Tibial artery (tissue), 4 donors: ENCODE measurements at places on chromosomes 12 and 14.

GRCh38 chr12:30905463-30906009 lies 21.0 kb upstream of the TSPAN11 start:
- no peak for DNase-seq
- no peaks in the 10 kb centered on the region for H3K4me1 ChIP-seq
- H3K27me3 ChIP-seq: no peaks in the 10 kb centered on the region
- no peak overlapping the region for H3K4me3 ChIP-seq
- no peaks in the 10 kb centered on the region for H3K36me3 ChIP-seq
- H3K27ac ChIP-seq: no peak overlapping the region

GRCh38 chr12:46100551-46101484 lies 110.4 kb upstream of the SCAF11 start:
- no peak overlapping the region for H3K27ac ChIP-seq
- H3K27me3 ChIP-seq: no peaks in the 10 kb centered on the region
- no peaks in the 10 kb centered on the region for H3K4me1 ChIP-seq
- H3K4me3 ChIP-seq: no peak overlapping the region
- no peak for DNase-seq

- no peaks in the 10 kb centered on the region for H3K36me3 ChIP-seq
- no peak overlapping the region for H3K27ac ChIP-seq
- no peaks in the 10 kb centered on the region for H3K27me3 ChIP-seq
- H3K4me3 ChIP-seq: no peak overlapping the region
- H3K4me1 ChIP-seq: no peaks in the 10 kb centered on the region
These were observed 13.3 kb downstream of the MEG3 start for GRCh38 chr14:100839315-100839585.

GRCh38 chr12:75020068-75020557 lies 189.5 kb downstream of the KCNC2 start:
- H3K4me1 ChIP-seq: no peaks in the 10 kb centered on the region
- DNase-seq: no peak
- H3K36me3 ChIP-seq: no peaks in the 10 kb centered on the region
- no peaks in the 10 kb centered on the region for H3K27me3 ChIP-seq
- H3K4me3 ChIP-seq: no peak overlapping the region

DNA sequence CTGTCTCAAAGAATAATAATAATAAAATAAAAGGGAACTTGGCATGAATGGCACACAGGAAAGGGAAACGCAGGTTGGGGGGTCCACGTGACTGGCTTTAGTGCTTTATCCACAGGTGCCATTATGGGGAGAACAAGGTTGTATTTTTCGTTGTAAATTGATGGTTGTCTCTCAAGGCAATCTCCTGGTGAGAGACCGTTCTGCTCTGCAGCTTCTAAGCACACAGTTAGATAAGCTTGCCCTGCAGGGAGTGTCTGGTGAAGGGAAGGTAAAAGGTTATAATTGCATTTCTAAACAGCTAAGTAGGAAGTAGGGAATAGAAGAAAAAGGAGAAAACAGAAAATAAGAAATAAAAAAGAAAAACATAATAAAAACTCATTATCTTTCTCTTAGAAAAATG lies 69.1 kb upstream of the CPSF6 start:
- H3K36me3 ChIP-seq: no peaks in the 10 kb centered on the region
- no peak for DNase-seq
- H3K4me3 ChIP-seq: no peak overlapping the region
- no peak overlapping the region for H3K27ac ChIP-seq
- no peaks in the 10 kb centered on the region for H3K4me1 ChIP-seq

- H3K27ac ChIP-seq: peak overlapping the region; percentile 98
- no peaks in the 10 kb centered on the region for H3K27me3 ChIP-seq
- H3K36me3 ChIP-seq: peaks cover 27% of the 10 kb centered on the region
These were observed 847 bp downstream of the MMP14 start for GRCh38 chr14:22837114-22837749.

- H3K4me1 ChIP-seq: peaks cover 7% of the 10 kb centered on the region
- H3K27me3 ChIP-seq: no peaks in the 10 kb centered on the region
- DNase-seq: no peak
- H3K4me3 ChIP-seq: no peak overlapping the region
- no peaks in the 10 kb centered on the region for H3K36me3 ChIP-seq
- H3K27ac ChIP-seq: no peak overlapping the region
These were observed 7.0 kb downstream of the NIN start for GRCh38 chr14:50823762-50824636.

GRCh38 chr12:103273645-103274044 lies 222.1 kb downstream of the C12orf42 start:
- H3K27ac ChIP-seq: no peak overlapping the region
- no peak overlapping the region for H3K4me3 ChIP-seq
- H3K4me1 ChIP-seq: no peaks in the 10 kb centered on the region
- H3K36me3 ChIP-seq: no peaks in the 10 kb centered on the region

GRCh38 chr12:29730481-29730880 lies 53.3 kb downstream of the TMTC1 start:
- no peak for DNase-seq
- H3K4me1 ChIP-seq: peaks cover 98% of the 10 kb centered on the region
- no peaks in the 10 kb centered on the region for H3K27me3 ChIP-seq
- peaks cover 5% of the 10 kb centered on the region for H3K36me3 ChIP-seq

DNA sequence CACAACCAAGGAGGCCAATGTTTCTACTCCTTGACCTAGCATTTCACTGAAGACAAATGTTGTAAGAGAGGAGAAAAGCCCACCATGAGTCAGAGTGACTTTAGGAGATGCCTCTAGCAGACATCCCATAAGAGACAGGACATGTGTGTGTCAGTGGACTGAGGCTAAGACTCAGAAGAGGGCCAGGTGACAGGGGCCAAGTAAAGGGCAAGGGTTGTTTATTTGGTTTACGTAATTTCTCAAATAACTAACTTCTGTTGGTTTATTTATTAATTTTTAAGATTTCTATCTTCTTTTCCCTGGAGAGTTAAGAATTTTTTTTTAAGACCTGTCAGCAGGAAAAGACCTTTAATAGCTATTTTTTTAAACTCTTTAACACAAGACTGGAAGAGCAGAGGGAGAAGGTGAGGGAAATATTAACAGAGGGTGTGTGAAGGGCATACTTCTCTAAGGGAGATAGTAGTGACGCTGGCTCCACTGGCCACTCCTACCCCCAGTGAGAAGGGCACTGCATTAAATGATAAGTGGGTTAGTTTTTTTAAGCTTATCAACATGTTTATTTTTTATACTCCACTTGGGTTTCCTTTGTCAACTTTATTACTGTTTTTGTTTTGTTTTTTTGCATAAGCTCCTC lies 3.4 kb downstream of the PNP start:
- H3K27ac ChIP-seq: no peak overlapping the region
- H3K4me1 ChIP-seq: peaks cover 18% of the 10 kb centered on the region
- peaks cover 10% of the 10 kb centered on the region for H3K36me3 ChIP-seq
- DNase-seq: no peak
- H3K27me3 ChIP-seq: no peaks in the 10 kb centered on the region

GRCh38 chr14:95727056-95727700 lies 13.3 kb upstream of the TCL1A start:
- peaks cover 17% of the 10 kb centered on the region for H3K27me3 ChIP-seq
- H3K36me3 ChIP-seq: no peaks in the 10 kb centered on the region
- DNase-seq: no peak
- no peak overlapping the region for H3K27ac ChIP-seq

GRCh38 chr14:31190219-31190603 lies 17.4 kb downstream of the HECTD1 start:
- H3K4me3 ChIP-seq: no peak overlapping the region
- peaks cover 8% of the 10 kb centered on the region for H3K4me1 ChIP-seq
- H3K27ac ChIP-seq: no peak overlapping the region
- DNase-seq: no peak

- DNase-seq: peak; percentile 59
- H3K36me3 ChIP-seq: no peaks in the 10 kb centered on the region
- H3K27ac ChIP-seq: peak overlapping the region; percentile 90
- H3K4me3 ChIP-seq: peak overlapping the region; percentile 93
These were observed 874 bp downstream of the CDC42BPB start for GRCh38 chr14:103056322-103057027.

GRCh38 chr14:85178864-85179263 lies 351.1 kb upstream of the FLRT2 start:
- no peaks in the 10 kb centered on the region for H3K36me3 ChIP-seq
- no peak for DNase-seq
- H3K27me3 ChIP-seq: no peaks in the 10 kb centered on the region
- no peak overlapping the region for H3K27ac ChIP-seq
- H3K4me1 ChIP-seq: no peaks in the 10 kb centered on the region

DNA sequence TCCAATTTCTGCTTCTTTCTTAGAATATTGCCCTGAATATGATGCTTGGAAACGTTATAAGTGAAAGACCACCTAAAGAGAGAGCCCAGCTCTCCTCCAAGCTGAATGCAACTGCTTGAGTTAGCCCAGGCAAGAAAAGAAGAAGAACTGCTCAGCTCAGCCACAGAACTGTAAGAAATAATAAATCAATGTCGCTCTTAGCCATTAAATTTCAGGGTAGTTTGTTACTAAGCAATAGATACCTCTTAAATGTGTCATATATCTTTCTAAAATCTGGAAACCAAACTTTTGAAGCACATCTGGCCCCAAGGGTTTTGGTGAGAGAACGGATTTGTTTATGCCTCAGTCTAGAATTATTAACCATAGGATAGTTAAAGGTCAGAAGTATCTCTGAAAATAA lies 50.4 kb downstream of the SLC6A15 start:
- no peaks in the 10 kb centered on the region for H3K36me3 ChIP-seq
- H3K4me1 ChIP-seq: no peaks in the 10 kb centered on the region
- no peak overlapping the region for H3K4me3 ChIP-seq
- no peaks in the 10 kb centered on the region for H3K27me3 ChIP-seq
- no peak for DNase-seq

DNA sequence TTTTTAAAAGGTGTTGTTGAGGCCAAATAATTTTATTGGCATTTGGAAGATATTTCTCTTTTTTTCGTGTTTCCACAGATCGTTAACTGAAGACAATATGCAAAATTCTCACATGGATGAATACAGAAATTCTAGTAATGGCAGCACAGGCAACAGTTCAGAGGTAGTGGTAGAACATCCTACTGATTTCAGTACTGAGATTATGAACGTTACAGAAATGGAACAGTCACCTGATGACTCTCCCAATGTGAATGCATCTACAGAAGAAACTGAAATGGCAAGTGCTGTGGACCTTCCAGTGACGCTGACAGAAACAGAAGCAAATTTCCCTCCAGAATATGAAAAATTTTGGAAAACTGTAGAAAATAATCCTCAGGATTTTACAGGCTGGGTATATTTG lies 11.2 kb downstream of the PRPF39 start:
- DNase-seq: no peak
- H3K27me3 ChIP-seq: no peaks in the 10 kb centered on the region
- H3K4me3 ChIP-seq: no peak overlapping the region
- peaks cover 6% of the 10 kb centered on the region for H3K4me1 ChIP-seq
- no peak overlapping the region for H3K27ac ChIP-seq

GRCh38 chr12:65204886-65205525 lies 35.6 kb downstream of the LEMD3 start:
- H3K4me3 ChIP-seq: no peak overlapping the region
- H3K27me3 ChIP-seq: no peaks in the 10 kb centered on the region
- no peaks in the 10 kb centered on the region for H3K36me3 ChIP-seq
- no peak for DNase-seq

GRCh38 chr14:29648045-29648444 lies 279.6 kb downstream of the PRKD1 start:
- no peak for DNase-seq
- no peak overlapping the region for H3K27ac ChIP-seq
- H3K4me1 ChIP-seq: no peaks in the 10 kb centered on the region
- H3K4me3 ChIP-seq: no peak overlapping the region
- H3K27me3 ChIP-seq: no peaks in the 10 kb centered on the region
- peaks cover 3% of the 10 kb centered on the region for H3K36me3 ChIP-seq

GRCh38 chr12:89273525-89273924 lies 78.8 kb downstream of the DUSP6 start:
- no peak for DNase-seq
- H3K27me3 ChIP-seq: no peaks in the 10 kb centered on the region
- no peak overlapping the region for H3K4me3 ChIP-seq
- H3K36me3 ChIP-seq: no peaks in the 10 kb centered on the region
- H3K27ac ChIP-seq: no peak overlapping the region

- no peak overlapping the region for H3K4me3 ChIP-seq
- no peak for DNase-seq
- H3K4me1 ChIP-seq: no peaks in the 10 kb centered on the region
- H3K27ac ChIP-seq: no peak overlapping the region
- H3K27me3 ChIP-seq: no peaks in the 10 kb centered on the region
- H3K36me3 ChIP-seq: no peaks in the 10 kb centered on the region
These were observed 89.9 kb downstream of the FLRT2 start for GRCh38 chr14:85619851-85620250.

- no peaks in the 10 kb centered on the region for H3K36me3 ChIP-seq
- H3K27me3 ChIP-seq: no peaks in the 10 kb centered on the region
- DNase-seq: no peak
- H3K27ac ChIP-seq: no peak overlapping the region
- H3K4me1 ChIP-seq: no peaks in the 10 kb centered on the region
These were observed 12.5 kb upstream of the RCOR1 start for GRCh38 chr14:102579696-102580549.

GRCh38 chr12:124752437-124753227 lies 111.0 kb downstream of the SCARB1 start:
- no peak overlapping the region for H3K4me3 ChIP-seq
- peaks cover 24% of the 10 kb centered on the region for H3K4me1 ChIP-seq
- H3K36me3 ChIP-seq: no peaks in the 10 kb centered on the region
- peak; percentile 67 for DNase-seq
- no peak overlapping the region for H3K27ac ChIP-seq

- H3K36me3 ChIP-seq: no peaks in the 10 kb centered on the region
- no peak for DNase-seq
- no peak overlapping the region for H3K27ac ChIP-seq
- no peaks in the 10 kb centered on the region for H3K27me3 ChIP-seq
- no peak overlapping the region for H3K4me3 ChIP-seq
These were observed 27.5 kb downstream of the A2ML1 start for GRCh38 chr12:8849876-8850275.

GRCh38 chr12:34341362-34341733 lies 319.1 kb downstream of the ALG10 start:
- H3K27ac ChIP-seq: no peak overlapping the region
- no peaks in the 10 kb centered on the region for H3K4me1 ChIP-seq
- peaks cover 27% of the 10 kb centered on the region for H3K27me3 ChIP-seq
- H3K4me3 ChIP-seq: no peak overlapping the region
- no peak for DNase-seq

DNA sequence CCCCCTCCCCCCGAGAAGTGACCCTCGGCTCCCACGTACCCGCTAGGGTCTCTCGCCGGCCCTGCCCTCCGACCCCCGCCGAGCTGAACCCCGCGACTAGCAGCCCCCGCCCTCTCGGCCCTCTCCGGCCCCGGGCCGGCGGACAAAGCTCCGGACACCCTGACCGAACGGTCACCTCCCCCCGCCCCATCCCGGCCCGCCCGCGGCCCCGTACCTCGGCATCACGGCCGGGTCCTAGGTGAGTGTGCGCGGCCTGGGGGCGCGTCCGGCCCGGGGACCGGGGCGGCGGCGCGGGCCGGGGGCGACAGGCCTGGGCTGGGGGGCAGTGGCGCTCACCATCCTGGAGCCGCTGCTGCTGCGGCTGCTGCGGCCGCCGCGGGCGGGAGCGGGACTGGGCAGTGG lies at the start of gene FIGNL2:
Gene FIGNL2 (minus strand): TSS at position 393 of the 402 bp plus-strand sequence. CDS start 26,305 bp downstream, outside the sequence.
- DNase-seq: no peak
- H3K36me3 ChIP-seq: no peaks in the 10 kb centered on the region
- H3K27me3 ChIP-seq: peaks cover 70% of the 10 kb centered on the region
- H3K27ac ChIP-seq: no peak within 1 kb of the TSS
- peaks cover 21% of the 10 kb centered on the region for H3K4me1 ChIP-seq
